Central memory CD8-positive, alpha-beta T cell (primary cell): ENCODE measurements at places on chromosomes 11 and 22.

- no peak for DNase-seq
Observed at GRCh38 chr11:97908354-97908753, 1112.4 kb upstream of the CNTN5 start.

- no peak for DNase-seq
Observed at GRCh38 chr11:5694642-5695041, 5.1 kb downstream of the TRIM22 start.

DNA sequence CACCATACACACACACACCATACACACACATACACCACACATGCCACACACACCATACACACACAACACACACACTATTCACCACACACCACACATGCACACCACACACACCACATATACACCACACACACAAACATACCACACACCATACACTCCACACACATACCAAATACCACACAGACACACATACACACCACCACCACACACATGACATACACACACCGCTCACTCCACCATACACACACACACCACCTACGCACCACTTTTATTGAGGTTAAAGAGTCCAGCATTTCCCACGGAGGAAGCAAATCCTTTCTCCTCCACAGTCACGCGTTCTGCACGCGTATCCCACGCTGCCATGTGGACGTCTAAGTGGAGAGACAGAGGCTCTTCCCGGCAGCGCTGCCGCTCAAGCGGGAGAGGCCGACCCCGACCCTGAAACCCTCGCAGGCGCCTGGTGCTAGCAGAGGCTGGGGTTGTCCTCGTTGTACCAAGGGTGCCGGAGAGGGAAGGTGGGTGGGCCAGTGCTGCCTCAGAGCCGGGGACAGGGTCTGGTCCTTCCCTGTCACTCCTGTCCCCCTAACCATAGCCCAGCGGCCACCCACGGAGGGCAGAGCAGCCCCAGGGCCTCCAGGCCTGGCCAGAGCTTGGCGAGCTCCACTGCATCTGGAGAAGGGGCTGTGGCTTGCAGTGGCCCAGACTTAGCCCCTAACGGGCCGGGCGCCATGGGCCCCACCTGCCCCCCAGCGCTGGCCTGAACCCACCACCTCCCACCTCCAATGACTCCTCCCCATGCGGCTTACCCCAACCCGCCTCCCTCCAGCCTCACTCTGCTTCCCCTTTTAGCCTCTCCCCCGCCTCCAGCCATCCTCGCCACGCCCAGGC lies 1495.0 kb downstream of the BRD1 start:
- no peak for DNase-seq

GRCh38 chr22:33057363-33057995 lies 702 bp downstream of the SYN3 start:
- no peak for DNase-seq

GRCh38 chr11:43868852-43869567 lies 11.6 kb upstream of the ALKBH3 start:
- DNase-seq: no peak

DNA sequence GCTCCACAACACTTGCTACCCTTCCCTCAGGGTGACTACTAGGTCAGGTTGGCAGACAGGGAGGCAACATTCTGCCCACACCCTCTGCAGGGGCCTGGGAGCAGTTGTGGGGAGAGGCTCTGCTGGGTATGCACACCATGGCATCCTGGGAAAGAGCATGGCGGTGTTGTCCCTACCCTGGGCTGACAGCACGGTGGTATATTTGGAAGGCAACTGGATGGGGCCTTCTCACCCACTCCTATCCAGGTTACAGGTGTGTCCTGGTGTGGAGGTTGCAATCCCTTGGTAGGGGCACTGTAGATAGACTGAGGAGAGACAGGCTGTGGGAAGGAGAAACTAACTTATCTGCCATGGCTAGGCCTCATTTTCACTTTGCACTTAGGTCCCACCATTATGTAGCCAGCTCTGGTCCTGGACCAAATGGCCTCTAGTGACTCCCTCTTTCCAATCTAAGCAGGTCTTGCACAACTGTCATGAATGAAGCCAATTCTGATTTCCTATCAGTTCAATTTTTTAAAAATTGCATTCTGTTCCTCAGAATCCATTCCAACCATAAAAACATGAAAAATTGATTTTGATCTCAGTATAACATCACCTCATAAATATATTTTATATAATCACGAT lies 54.0 kb upstream of the CD44 start:
- DNase-seq: no peak

GRCh38 chr11:94876645-94877442 lies 96.5 kb downstream of the CWC15 start:
- DNase-seq: no peak

DNA sequence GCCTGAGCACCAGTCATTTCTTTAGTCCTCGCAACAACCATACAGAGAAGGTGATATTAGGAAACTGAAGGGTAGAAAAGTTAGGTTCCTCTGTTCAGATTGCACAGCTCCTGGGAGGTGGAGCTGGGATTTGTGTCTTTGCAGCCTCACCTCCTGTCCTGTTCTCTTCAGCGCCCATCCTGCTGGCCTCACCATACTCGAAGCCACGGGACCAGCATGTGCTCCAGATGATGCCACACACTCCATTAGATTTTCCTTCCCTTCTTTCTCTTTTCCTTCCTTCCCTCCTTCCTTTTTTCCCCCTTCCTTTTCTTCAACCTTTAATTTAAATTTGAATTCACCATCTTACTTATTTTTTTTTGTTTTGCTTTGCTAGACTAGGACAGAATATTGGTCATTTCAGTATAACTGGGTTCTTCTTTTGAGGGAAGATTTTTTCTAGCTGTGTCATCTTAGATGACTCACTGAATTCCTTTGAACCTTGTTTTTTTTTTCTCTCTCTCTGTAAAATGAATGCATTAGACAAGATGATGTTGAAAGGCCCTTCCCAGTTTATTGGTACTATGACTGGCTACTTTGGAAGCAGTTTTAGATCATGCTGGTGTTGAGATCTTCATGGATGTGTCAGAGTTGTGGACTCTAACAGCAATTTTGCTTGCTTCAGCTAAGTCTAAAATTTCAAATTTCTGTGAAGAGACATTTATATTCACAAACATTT lies 662.5 kb upstream of the TENM4 start:
- DNase-seq: no peak

GRCh38 chr22:27919942-27920755 lies 1.1 kb upstream of the PITPNB start:
- no peak for DNase-seq

GRCh38 chr11:109480251-109480650 lies 58.3 kb downstream of the C11orf87 start:
- no peak for DNase-seq

GRCh38 chr11:113934761-113935160 lies 30.2 kb downstream of the HTR3B start:
- DNase-seq: no peak

DNA sequence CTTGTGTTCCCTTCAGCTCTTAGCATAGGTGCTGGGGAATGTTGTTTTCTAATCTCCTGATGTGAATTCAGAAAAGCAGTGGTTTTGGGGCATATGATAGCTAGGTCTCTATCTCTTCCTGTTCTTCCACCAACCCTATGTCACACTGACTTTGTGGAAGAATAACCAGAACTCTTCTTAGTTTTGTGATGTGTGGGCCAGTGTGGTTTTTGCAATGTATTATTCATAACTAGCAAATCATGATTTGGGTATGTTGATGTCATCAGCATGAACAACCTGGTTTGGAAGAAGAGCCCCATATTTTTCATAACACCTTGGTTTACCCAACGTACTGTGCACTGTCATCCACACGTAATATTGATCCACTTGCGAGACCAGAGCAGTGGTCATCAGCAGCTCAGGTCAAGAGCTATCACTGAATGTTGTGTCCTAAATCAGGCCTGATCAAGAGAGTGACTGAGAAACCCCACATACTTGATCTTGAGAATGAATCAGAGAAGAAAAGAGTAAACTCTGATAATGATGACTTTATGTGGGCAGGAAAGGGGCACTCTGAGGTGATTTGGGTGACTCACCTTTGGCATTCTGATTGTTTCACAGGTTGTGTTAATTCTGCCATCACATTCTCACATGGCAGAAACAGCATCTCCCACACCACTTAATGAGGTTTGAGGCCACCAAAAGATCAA lies 19.4 kb upstream of the MS4A6E start:
- no peak for DNase-seq

DNA sequence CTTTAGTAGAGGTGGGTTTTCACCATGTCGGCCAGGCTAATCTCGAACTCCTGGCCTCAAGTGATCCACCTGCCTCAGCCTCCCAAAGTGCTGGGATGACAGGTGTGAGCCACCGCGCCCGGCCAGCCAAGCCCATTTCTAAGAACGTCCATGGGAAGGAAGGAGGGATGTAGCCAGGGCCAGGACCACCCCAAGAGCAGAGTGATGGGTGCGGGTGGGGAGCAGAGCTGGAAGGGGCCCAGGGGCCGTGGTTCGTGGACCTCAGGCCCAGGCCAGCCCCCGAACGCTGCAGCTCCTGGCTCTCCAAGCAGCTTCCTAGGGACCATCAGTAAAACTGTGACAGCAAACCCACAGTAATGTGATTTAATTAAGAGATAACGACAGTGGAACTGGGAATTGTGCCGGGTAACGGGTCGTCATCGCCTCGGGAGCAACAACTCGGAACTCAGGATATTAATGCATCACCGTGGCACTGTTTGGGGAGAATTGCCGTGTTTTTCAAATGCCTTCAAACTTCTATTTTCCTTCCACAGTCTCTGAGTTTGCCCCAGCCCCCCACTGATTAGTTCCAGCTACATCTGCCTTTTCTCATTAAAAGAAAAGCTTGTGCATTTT lies 74.3 kb downstream of the BRD1 start:
- DNase-seq: no peak

GRCh38 chr22:50025993-50026392 lies 13.4 kb upstream of the IL17REL start:
- no peak for DNase-seq
